Upper lobe of left lung (tissue), 6 donors: ENCODE measurements at places on chromosomes 3 and 15. TPM values are rescaled to one million over a fixed set of nuclear protein-coding genes. Genes with fewer than 3 reads are reported as not detected.

Gene DUOX1
- 215 TPM for total RNA-seq

GRCh38 chr3:125051715-125052581, 3.8 kb downstream of the HEG1 start:
- no peak for DNase-seq

Gene C15orf62
- 2.3 TPM for total RNA-seq

GRCh38 chr15:101183931-101184305, 67.9 kb downstream of the CHSY1 start:
- no peak for DNase-seq

DNA sequence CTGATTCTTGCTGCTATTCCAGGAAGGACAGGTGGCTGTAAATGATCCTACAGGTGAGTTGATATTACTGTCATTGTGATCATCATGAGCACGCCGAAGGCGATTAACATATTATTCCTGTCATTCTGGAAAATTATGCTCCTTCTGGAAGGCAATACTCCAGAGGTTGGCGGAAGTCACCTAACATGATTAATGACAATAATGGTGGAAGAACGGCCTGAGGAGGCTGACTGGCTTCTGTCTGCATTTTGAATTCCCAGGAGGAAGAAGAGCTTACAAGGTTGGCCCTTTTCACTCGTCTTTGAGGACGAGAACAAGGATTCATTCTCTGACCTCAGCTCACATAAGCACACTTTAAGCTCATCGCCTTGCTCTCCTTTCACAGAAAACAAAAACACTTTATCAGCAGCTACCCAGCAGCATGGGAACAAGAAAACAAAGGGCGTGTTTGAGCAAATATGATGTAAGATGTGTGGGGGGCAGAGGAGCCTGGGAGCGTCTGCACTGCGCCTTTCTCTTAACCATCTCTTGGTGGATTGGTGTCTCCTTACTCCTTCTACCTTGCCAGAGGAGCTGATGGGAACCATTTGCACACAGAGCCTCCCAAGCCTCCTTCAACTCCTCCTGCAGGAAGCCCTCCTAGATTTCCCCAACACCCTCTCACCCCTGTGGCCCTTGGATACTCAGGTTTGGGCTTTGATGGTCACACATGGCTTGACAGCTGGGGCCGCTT, 23.0 kb downstream of the ACSBG1 start:
- DNase-seq: no peak

Gene PLS1
- 52.3 TPM for total RNA-seq

Gene UACA
- total RNA-seq: 37.4 TPM

DNA sequence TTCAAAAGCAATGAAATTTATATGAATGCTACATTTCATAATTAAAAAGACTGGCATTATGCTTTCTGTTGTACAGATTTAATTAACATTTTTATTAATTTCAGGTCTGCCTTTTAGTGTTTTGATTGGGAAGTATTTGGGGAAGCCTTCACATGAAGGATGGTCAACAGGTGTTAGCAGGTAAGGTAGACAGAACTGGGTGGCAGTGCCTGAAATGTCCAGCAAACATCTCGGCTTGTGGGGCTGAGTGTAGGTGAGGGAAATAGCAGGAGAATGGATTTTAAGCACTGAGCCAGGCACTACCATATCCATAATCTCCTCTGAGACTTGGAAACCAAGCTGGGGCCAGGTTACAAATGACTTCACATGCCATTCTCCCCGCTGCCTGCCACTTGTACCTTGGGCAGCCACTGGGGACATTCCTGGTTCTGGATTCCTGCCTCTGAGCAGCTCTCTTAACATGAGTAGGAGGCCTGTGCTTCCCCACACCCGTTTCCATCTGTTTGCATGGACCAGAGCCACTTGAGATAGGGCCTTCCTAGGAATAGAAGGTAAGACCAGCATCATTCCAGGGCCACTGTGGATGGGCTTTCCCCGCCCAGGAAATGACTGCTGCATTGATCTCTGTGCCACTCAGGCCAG, 125.9 kb upstream of the HES1 start:
- DNase-seq: peak; percentile 73

GRCh38 chr3:40229963-40230362, 79.5 kb upstream of the EIF1B start:
- no peak for DNase-seq

- DNase-seq: no peak
Measured at GRCh38 chr3:161042023-161042501, 63.1 kb downstream of the B3GALNT1 start.

Gene STAB1
- 115 TPM for total RNA-seq

Gene FBXO40
- not detected for total RNA-seq

- no peak for DNase-seq
Measured at GRCh38 chr3:5036858-5037257, 57.6 kb downstream of the BHLHE40 start.

DNA sequence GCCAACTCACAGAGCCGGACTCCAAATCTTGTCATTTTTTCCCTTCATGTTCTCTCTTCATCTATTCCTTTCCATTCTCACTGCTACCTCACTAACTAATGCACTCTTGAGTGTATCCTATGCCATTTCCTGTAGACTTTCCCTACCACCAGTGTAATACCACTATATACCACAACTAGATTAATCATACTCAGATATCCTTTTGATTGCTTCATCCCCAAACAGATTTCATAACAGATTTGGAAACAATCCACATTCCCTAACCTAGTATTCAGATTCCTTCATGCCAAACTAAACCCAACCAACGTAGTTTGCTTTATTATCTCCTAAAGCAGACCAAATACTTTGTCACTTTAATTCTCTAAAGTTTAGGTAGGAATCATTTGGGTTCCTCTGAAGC, 2.6 kb upstream of the PLOD2 start:
- no peak for DNase-seq
